ENCODE measurements at places on chromosomes 5 and 9.

DNA sequence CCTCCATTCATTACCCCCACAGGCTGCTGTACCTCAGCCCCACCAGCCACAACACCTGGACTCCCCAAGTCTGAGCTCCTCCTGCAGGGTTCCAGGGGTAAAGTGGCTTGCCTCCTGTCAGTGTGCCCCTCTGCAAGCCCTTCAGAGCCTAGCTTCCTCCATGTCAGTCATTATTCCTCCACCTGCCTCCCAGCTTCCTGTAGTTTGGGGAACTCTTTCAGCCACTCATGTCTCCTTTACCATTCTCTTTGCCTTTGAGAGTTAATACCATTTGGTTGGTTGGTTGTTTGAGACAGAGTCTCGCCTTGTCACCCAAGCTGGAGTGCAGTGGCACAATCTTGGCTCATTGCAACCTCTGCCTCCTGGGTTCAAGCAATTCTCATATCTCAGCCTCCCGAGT lies 36.2 kb downstream of the IRF1 start:
- no peak for DNase-seq

DNA sequence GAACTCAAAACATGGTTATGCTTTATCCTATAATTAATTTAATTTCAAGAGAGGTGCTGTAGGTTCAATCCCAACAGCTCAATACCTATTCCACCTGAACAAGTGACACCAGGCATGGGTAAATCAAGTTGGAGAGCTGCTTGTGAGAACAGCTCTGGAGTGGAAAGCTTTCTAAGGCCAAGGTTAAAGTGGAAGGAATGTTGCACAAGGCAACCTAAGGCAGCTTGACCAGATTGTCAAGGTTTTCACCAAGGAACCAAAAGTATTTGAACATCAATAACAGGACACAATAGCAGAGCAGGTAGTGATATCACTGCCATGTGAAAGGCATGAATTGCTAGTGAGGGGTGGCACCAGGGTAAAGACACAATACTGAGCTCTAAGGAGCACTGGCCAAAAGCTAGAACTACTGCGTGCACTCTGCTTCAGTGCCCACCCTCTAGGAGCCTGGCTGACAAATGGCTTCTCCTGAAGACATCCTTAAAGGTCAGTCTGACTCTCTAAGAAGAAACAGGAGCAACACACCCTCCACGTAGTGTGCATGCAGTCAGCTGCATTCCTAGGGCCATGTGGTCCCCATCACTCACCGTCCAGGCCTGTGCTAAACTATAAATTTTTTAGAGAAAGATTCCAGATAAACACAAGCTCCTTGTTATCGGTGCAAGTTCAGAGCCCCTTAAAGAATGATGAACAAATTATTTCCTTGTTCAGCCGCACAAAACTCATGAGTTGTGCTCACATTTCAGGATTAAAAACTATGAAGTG lies 677.7 kb upstream of the KLF4 start:
- DNase-seq = no peak

DNA sequence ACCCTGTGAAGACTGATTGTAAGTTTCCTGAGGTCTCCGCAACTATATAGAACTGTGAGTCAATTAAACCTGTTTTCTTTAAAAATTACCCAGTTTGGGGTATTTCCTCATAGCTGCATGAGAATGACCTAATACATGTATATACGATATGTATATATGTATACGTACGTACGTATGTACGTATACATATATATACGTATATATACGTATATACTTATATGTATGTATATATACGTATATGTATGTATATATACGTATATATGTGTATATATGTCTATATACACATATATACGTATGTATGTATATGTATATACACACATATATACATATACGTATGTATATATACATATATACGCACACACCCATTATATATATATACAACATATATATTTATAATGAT lies 1153.0 kb upstream of the CDH18 start:
- no peak for DNase-seq

DNA sequence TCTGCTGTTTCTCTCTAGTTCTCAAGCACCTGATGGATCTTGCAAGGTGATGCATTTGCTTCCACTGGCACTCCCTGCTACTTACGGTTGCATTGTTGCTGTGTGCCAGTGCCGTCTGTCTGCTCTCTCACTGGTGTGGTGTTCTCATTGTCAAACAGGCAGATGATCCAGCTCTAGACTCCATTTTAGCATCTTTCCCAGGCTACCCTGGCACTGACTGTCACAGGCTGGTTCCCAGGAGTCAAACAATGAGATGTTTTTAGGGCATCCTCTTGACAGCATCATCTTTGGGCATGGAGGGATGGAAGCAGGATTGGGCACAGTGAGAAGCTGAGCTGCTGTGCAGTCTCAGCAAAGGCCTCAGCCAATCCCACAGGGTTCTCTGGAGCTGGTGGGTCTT lies 12.9 kb downstream of the MTRR start:
- no peak for DNase-seq

- no peak for DNase-seq
These were observed 73.9 kb downstream of the RORB start for GRCh38 chr9:74570879-74571512.

- no peak for DNase-seq
These were observed 182.5 kb downstream of the EDIL3 start for GRCh38 chr5:84202136-84202535.

- DNase-seq = no peak
These were observed 34.1 kb upstream of the SLC9A3 start for GRCh38 chr5:558326-558725.

- DNase-seq = peak; percentile 66
These were observed 46.4 kb upstream of the STK32A start for GRCh38 chr5:147188200-147189108.

DNA sequence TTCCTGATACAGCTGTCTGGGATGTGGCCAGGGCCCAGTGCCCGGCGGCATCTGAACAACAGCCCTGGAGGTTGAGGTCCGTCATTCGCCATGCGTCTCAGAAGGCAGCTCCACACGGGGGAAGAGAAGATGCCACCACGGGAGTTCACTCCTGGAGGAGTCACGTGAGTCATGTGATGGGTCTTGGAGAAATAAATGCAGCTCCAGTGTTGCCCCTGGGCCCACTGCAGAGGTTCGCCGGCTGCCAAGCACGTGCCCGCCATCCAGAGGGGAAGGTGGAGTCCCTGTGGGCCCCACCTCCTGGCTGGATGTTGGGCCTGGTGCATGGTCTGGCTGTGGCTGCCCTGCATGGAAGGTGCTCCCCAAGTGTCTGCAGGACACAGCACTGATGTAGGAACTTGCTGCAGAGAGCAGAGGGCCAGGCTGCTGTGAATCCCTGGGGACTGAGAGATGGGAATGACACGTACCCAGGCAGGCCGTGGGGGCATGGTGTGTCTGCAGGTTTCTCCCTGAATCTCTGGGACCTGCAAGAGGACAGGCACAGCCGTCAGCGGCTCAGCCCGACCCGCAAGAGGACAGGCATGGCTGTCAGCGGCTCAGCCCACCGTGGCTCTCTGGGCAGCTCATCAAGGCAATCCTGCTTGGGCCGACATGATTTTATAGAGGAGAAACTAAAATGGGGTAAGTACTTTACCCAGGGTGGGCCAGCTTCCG lies 418.3 kb upstream of the IRX4 start:
- DNase-seq = no peak

DNA sequence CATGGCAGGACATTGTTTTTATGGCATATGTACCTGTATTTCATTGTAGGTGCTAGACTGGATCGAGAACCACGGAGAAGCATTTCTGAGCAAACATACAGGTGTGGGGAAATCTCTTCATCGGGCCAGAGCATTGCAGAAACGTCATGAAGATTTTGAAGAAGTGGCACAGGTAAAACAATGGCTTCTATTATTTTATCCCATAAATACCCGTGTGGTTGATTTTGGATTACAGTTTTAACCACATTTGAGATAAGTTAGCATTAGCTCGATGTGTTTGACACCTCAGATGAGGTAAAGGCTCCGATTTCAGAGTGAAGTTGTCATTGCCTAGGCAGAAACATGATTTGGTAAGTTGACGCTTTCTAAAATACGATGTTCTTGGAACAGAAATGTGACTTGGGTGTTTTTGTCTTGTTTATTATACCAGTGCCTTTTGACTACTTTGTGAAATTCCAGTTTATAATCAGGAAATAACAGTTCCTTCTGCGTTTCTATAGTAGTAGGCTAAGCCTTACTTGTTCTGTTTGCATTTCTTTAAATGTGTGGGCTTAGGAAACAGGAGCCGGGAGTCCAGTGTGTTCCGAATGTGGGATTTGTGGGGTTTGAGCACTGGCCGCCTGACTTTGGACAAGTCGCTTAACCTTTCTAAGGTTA lies 187.7 kb downstream of the TRIO start:
- no peak for DNase-seq

DNA sequence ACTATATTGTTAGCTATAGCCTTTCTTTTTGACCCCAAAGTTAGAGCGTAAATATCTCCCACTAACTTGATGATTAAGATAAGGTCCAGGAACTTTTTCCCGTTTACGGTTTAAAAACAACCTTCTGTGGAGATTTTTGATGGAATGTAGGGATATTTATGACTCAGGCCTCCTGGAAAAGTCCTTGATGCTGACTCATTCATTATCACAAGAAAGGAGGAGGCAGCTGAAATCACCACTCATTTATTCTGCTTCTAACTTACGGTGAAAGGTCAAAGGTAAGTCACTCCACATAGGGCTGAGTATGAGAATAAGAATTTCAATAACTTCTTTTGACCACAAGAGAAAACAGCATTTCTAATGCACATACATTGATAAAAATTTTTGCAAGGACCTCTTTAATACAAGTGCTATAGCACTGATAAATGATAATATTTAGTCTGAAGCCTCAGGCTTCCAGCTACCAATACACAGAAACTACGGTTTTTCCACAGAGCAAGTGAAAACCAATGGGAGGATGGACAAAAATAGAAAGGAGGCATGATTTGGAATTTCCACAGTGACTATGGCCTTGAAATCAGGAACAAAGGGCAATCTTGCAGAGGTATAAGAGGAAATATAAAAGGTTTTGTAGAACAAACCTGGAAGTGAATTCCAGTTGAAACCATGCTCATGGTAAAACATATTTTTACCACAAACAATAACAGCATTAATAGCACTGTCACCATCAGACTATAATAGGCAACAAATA lies 146.5 kb downstream of the PPP2R2B start:
- DNase-seq = no peak

GRCh38 chr5:94614156-94614805 lies 4.1 kb downstream of the KIAA0825 start:
- no peak for DNase-seq

DNA sequence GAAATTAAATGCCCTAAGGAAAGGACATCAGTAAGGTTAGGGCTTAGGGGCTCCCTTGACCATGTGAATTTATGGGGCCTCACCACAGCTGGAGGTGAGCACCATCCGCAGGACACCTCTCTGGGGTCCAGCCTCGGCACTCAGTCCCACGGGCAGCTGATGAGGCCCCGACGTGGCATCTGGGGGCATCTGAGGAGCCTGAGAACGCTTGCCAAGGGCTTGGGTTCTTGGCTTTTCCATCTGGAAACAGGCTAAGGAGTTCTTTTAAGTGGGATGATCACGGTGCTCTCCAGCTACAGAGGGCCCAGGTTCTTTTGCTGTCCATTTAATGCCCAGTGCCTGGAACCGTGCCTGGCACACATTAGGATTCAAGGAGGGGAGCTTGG lies 3.6 kb downstream of the NKX2-5 start:
- no peak for DNase-seq

DNA sequence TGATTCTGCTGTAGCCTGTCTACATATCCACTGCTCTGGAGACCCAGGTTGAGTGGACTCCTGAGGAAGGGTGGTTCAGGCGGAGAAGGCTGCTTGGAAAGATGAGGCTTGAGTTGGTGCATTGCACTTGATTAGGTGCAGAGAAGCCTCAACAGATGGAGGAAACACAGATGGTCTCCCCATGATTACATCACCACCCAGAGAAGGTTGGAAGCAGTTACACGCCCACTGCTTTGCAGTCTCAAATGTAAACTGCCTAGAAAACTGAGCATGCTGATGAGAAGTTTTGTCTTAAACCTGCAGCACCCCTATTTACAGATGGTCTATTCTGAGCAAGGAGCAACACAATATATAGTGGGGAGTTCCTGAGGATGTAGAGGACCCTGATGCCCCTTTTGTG lies 266.6 kb downstream of the PIK3R1 start:
- no peak for DNase-seq

- no peak for DNase-seq
These were observed 66.3 kb downstream of the MAT2B start for GRCh38 chr5:163571744-163572143.

DNA sequence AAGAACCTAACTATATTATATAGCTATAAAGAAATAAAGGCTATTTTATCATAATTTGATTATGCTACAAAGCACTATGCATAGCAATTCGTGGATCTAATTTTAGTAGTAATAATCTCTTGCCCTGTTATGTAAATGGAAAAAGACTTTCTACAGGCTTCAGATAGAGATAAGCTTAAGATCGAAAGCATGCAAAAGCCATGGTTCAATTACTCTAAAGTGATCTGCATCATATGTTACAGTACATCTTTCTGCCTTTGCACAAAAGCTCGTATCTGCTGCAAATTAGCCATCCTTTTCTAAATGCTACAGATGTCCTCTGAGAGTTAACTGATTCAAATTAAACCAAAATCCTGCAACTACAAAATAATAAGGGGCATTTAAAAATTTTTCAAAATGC lies 234.8 kb upstream of the TMEM161B start:
- DNase-seq = no peak

GRCh38 chr9:134226221-134226930 lies 62.0 kb upstream of the RNU6ATAC start:
- DNase-seq = no peak

DNA sequence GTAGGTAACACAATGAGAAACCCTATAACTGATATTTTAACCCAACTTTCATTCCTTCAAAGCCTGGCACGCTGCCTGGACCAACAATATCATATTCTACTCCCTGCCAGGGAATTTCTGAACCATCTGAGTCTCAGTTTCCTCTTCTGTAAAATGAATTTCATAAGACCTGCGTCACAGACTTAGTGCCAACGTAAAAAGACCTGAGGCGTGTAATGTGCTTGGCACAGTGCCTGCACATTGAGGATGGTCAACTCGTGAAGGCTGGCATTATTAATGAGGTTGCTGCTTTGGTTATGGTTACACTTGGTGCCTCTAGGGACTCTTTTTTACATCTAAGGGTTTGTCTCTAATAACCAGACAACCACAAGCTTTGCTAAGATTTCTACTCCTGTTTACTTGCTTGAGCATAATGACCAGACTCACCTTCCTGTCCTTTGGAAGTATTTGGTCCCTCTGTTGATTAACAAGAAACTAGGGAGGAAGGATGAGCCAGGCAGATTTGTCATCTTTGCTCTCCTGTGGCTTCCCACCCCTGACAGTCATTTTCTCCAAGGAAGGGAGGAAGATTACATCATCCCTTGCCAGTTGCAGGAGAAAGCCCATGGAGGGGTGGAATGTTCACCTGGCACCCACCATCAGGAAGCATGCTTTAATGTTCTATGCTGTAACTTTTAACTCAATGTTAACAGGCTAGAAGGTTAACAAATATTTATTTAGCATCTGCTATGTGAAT lies 79.0 kb downstream of the PAPPA start:
- DNase-seq = no peak
